ENCODE measurements at places on chromosomes 7 and 10.
A peak's percentile ranks its signal among the peaks of the same experiment; 100 is the strongest.

- no peak for DNase-seq
Observed at GRCh38 chr7:104414216-104414615, 85.8 kb downstream of the LHFPL3 start.

DNA sequence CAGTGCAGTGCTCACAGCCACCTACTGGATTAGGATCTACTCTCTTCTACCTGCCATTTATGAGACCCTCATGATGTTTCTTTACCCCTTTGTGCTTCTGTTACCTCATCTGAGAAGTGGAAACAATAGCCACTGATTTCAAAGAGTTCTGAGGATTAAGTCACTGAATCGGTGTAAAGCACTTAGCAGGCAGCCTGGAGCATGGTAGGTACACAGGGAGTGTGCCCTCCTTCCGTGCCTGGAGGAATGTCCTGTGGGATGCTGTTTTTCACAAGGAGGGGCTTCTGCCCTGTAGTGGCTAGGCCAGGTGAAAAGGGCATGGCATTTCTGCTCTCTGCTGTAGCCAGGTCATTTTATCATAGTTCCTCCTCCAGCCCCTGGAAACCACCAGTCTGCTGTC is 44.6 kb upstream of the C10orf120 start:
- no peak for DNase-seq

- DNase-seq = no peak
Observed at GRCh38 chr7:43700646-43701499, 28.4 kb downstream of the COA1 start.

DNA sequence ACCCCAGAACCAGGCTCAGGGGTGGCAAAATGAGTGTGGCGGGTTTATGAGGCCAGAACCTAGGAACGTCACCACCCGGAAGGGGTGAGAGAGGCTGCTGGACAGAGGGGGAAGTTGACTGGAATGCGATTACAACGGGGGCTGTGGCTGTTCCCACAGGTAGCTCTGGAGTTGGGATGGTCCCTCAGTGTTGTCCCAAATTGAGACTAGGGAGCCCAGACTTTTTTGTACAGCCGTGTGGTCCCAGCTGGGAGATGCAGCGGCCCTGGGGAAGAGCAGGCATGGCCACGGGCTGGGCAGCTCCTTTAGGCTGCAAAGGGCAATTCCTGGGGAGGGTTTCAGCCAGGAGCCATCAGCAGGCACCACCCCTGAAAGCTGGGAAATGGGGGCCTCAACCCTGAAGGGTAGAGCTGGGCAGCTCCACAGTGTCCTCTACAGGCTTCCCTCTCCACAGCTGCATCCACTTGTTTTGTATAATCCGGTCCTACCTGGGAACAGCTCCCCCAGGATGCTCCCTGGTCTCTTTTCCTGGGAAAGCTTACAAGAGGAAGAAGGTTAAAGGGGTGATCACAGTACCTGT is 11.0 kb upstream of the GDF10 start:
- DNase-seq = no peak

DNA sequence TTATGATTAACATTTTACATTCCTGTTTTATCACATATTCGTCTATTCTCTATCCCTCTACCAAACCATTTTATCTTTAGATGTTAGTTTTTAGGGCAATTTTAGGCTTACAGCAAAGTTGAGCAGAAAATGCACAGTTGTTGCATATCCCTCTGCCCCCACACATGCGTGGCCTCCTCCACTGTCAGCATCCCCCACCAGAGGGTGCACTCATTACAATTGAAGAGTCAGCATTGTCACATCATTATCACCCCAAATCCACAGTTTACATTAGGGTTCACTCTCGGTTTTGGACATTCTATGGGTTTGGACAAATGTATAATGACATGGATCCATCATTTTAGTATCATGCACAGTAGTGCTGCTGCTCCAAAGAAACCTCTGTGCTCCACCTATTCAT is 86.4 kb downstream of the WDR37 start:
- peak; percentile 16 for DNase-seq

- DNase-seq = no peak
Observed at GRCh38 chr10:12547301-12547771, 198.0 kb downstream of the CAMK1D start.

GRCh38 chr7:152862006-152862405 is 102.5 kb downstream of the ACTR3B start:
- DNase-seq = no peak

DNA sequence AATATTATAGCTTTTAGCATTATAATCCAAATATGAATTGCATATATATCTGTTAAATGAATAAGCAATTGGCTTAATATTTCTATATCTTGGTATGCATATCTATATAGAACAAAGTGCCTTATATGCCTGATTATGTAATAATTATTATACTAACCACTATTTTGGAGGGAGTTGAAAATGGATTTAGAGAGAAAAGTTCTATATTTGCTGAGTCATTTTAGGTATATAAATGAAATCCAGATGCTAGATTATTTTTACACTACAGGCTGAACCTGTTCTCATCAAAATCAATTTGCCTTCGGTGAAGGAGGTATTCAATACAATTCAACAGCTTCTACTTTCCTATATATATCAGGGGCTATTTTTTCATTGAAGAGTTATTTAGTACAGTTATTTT is 276.4 kb downstream of the PCLO start:
- no peak for DNase-seq

DNA sequence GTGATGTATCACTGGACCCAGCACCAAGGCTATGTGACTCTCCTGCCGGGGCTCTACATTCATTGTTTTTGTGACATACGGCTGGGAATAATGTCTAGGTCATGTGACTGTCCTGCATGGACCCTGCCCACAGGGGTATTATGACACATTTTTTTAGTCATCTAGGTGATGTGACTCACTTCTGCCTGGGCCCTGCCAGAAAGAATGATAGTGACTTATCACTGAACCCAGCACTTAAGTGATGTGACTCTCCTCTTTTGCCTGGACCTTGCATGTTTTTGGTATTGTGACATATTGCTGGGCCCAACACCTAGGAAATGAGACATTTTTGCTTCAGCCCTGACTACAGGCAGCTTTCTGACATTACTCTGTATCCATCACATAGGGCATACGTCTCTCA is 51.1 kb upstream of the ZNF107 start:
- DNase-seq = no peak

DNA sequence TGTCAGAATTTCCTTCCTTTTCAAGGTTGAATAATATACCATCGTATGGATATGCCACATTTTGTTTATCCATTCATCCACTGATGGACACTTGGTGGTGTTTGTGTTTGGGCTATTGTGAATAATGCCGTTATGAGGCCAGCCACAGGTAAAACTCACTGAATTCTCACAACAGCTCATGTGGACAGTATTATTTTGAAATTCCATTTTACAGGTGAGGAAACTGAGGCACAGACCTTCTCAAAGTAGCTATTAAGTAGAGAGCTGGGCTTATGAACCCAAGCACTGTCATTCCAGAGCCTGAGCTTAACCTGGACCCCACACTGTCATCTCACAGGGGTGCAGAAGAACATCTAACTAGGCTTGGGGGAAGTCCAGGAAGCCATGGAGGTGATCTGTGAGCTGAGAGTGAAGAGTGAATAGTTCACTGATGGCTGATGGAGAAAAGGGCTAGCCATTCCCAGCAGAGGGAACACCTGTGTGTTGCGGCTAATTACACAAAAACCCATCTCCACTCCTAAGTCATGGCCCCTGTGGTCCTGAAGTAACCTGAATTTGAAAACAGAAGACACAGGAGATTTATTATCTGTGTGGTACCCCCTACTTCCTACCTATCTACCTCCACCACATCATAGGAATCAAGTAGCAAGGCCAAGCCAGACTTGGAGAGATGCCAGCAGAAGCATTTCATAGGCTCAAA is 8.7 kb downstream of the INMT start:
- no peak for DNase-seq

DNA sequence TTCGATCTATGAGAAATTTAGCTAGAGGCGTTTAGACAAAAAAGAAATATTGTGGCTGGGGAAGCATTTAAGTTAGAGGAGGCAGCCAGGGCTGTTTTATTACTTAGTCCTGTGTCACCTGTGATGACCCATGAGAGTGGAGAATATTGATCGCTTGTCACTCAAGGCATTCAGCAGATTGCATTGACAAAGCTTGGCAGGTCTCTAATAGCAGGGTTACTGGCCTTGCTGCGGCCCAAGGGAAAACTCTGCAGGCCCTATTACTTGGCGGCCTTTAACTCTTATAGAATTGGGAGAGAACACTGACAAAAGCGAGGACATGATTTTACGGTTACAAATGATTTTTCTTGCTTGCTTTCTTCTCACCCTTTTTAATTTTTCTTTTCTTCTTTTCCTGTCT is 473.5 kb downstream of the AUTS2 start:
- no peak for DNase-seq

- peak; percentile 37 for DNase-seq
Observed at GRCh38 chr7:151351967-151352366, 10.4 kb downstream of the NUB1 start.

- no peak for DNase-seq
Observed at GRCh38 chr7:155374276-155375252, 76.9 kb downstream of the INSIG1 start.
